ENCODE measurements at places on chromosomes 5 and 9.
A peak's percentile ranks its signal among the peaks of the same experiment; 100 is the strongest.

DNA sequence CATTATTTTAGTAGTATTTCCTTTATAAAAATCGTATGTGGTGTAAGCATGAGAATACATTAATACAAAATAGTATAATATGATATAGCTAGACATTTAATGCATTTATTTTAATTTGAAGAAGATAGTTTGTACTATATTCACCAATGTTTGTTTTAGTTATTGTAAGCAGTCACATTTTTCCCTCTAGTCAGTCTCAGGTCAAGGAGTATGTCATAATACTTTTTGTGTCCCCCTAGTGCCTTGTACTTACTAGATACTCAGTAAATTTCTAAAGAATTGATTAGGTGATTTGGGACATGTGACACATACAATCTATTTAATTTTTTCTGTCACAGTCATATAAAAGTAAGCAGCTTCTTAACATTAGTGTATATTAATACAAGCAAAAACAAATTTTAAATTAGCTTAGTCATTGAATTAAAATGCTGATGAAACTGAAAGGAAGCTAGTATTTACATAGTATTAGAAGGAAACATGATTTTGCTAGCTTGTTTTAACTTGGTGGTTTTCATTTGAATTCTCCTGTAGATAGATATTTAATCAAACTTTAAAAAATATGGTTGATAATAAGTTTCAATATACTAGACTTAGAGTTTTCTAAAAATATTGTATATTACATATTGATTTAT lies 242.2 kb downstream of the FER start:
- DNase-seq = no peak

GRCh38 chr9:70533492-70533891 lies 119.0 kb upstream of the KLF9 start:
- no peak for DNase-seq

GRCh38 chr9:14618836-14619420 lies 74.3 kb downstream of the ZDHHC21 start:
- no peak for DNase-seq

GRCh38 chr5:80010754-80011392 lies 19.8 kb upstream of the MTX3 start:
- DNase-seq = no peak

- no peak for DNase-seq
These were observed 243.8 kb downstream of the KDM4C start for GRCh38 chr9:7001571-7001970.

DNA sequence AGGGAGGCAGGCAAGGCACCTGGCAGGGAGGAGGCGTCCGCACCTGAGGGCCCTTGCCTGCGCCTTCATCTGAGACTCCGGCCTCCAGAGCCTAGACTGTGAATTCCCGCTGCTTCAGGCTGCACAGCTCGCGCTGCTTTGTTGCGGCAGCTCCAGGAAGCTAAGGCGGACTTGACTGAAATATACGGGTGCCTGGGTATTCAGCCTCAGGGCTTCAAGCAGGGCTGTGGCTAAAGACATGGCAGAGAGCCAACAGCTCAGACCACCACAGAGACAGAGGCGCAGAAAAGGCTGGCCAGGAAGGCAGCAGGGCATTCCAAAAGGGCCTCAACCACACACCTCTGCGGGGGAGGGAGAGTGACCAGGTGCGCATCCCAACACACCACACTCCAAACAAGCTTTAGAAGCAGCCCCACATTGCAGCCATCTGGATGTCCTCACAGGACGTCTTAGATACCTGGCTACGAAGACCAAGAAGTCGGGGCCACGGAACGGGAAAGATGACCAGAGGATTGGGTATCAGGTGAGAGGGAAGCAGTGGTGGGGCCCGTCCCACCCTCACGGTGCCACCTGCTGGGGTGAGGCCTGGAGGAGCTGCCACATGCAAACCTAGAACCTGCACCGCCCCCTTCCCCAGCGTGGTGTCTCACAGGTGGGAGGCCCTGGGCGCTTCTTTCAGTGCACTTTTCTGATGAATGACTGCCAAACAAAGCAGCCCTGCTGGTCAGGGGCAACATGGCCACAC lies 1.7 kb upstream of the DPH7 start:
- no peak for DNase-seq

DNA sequence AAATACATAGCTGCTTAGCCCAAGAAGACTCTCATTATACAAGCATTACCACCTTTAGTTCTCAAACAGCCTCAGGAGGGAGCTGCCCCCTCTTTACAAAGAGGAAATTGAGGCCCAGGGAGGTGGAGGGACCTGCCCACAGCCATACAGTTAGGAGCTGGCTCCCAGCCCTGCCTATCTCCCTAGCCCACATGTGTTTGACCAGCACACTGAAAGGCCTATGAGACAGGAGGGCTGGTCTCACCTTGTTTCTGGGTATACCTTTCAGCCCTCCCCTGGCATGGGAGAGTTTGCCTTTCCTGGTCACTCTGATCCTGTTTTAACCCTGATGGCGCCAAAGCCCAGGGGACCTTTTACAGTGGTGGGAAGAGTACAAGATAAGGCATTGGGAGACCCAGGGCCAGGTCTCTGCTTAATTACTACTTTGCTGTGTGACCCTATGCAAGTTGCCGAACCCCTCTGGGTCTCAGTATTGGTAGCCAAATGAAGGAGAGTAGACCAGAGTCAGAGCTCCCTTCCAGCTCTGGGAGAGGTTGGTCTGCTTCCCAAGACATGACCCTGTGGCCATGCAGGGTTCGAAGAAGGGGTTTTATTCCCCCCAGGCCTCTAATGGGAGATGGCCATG lies 60.9 kb upstream of the RPL26L1 start:
- no peak for DNase-seq

GRCh38 chr9:97772145-97772544 lies 75.0 kb upstream of the XPA start:
- no peak for DNase-seq

GRCh38 chr5:1017691-1018455 lies 9.3 kb downstream of the NKD2 start:
- DNase-seq = no peak

DNA sequence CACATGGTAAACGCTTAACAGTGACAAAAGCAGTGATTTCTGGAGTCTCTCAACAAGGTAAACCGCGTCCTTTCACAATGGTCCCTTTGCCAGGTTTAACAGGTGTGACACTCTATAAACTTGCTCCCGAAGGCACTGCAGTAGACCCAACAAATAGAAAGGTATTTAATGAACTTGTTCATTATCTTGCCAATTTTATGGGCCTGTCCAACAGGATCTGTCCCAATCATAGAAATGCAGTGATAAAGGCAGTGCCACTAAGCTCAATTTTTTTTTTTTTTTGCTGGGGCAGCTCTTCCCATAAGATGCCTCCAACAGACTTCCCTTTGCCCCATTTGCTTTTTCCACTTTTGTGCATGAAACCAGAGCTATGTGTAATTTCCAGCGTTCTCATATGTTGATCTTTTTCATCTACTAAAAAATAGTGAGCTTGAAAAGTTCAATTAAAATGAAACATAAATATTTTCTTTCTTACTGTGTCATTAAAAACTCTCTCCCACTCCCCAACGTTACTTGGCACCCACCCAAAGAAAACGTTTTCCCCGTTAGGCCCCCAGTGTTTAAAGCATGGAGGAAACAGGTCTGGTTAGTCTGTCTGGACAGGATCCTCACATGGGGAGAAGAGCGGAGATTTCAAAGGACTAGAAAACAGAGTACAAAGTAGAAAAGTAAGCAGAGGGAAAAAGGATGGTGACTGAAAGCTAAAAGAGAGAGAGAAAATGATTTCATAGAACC lies 80.9 kb upstream of the SPATA31D4 start:
- no peak for DNase-seq

DNA sequence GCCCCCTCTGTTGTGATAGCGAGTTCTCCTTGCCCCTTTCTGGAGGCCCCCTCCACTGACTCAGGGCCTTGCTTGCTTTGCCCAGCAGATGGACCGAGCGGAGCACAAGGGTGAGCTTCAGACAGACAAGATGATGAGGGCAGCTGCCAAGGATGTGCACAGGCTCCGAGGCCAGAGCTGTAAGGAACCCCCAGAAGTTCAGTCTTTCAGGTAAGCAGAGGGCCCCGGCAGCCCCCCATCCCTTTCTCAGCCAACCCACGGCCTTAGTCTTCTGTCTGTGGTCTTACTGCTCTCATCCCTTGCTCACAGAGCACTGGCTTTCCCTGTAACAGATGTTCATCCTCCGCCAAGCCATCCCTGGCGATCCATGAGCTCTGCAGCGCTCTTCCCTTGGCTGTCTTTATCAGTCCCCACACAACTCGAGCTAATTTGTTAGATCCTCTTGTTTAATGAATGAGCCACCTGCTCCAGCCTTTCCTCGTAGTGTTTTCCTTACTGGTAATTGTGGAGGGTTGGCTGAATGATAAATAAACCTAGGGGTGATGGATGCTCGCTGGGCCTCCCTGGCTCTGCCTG lies 18.4 kb upstream of the RARS1 start:
- no peak for DNase-seq

- no peak for DNase-seq
These were observed 68.0 kb upstream of the CTSL start for GRCh38 chr9:87657893-87658292.

- DNase-seq = peak; percentile 80
These were observed 242.3 kb upstream of the PTGER4 start for GRCh38 chr5:40437452-40437861.

- DNase-seq = no peak
These were observed 26.9 kb downstream of the ZNF484 start for GRCh38 chr9:92850898-92851297.

DNA sequence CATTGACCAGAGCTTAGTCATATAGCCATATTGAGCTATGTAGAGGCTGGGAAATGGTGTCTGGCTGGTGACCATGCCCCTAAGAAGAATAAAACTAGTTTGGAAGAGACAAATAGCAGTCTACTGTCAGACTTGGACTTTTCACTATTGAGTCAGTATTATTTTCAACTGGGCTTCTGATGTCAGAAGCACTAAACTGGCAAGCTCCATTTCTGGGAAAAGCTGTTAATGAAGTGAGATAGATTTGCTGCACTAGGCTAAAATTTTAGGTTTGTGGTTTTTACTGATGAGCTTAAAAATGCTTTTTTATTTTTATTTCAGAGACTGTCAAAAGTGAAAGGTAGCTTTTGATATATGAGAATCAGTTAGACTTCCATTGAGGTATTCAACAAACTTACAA lies 220.2 kb downstream of the RAB3C start:
- DNase-seq = no peak

GRCh38 chr9:113645227-113645977 lies 181.9 kb downstream of the RGS3 start:
- no peak for DNase-seq

- no peak for DNase-seq
These were observed 108.2 kb upstream of the MPDZ start for GRCh38 chr9:13387734-13388067.

GRCh38 chr9:113711251-113711650 lies 164.9 kb upstream of the ZNF618 start:
- no peak for DNase-seq

DNA sequence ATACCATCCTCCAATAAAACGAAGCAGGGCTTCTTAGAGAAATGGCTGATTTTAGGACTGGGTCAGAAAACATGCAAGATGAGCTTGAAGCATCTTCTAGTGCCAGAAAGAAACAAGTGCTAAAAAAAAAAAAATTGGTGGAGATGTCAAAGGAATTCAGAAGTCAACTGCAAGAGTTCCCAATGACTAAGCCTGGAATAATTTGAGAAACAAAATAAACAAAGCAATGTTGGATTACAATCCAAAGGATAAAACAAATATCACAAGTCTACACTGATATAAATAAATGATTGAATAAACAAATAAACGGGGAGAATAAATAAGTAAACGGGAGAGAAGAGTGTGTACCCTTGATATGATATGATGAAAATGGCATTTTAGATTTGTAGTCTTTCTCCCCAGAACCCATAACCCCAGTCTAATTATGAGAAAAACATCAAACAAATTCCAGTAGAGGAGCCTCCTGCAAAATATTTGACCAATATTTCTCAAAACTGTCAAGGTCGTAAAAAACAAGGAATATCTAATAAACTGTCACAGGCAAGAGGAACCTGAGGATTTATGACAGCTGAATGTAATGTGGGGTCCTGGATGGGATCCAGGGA lies 63.5 kb upstream of the CCL21 start:
- DNase-seq = no peak

GRCh38 chr5:173831196-173831914 lies 56.8 kb upstream of the CPEB4 start:
- DNase-seq = no peak

- no peak for DNase-seq
These were observed 19.5 kb upstream of the RAB14 start for GRCh38 chr9:121220996-121221663.

DNA sequence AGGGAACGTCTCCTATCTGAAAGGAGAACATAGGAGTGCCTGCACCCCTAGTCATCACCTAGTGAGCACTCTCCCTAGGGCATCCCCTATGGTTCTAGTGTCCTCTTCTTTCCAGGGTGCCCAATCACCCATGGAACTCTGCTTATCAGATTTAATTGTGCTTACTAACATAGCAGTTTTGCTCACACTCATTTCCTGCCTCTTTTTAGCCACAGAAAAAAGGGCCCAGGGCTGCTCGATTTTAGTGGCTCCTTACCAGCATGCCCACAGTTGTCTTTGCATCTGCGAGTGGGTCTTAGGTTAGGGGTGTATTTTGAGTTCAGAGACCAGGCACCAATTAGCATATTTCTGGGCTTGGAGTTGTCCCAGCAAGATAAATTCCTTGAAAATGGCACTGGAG lies 1110.2 kb downstream of the TAF11L14 start:
- no peak for DNase-seq

DNA sequence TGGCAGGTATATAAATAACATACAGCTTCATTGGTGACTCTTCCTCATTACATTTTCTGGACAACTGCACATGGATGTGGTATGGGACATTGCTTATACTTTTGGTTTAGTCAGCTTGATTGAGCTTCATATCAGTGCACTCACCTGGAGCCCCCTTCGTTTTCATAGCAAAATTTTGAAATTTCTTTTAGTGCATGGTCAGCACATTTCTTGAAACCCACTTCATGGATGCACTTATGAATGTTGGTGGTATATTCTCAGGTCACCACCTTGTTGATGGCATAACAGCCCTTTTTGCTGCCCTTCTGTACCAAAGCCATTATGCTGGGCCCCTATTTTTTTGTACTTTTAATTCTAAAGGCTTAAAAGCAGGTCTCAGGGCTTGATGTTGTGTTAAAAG lies 16.7 kb upstream of the LRRC70 start:
- DNase-seq = no peak

DNA sequence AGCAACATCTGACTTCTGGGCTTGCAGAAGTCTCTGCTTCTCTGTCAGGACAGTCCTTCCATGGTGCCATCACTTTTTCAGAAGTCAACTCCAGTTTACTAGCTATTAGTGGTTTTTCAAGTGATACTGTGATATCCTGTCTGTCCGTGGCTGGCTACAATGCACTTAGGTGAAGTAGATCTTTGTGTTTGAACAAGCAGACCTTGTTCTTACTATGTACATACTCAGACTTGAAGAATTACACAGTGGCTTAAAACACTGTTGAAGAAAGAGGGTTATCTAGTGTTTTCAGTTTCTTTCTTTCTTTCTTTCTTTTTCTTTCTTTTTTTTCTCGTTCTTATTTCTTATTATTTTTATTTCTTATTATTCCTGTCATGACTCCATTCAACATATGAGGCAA lies 228.7 kb downstream of the NTRK2 start:
- no peak for DNase-seq

- no peak for DNase-seq
These were observed 14.4 kb upstream of the PAIP1 start for GRCh38 chr5:43571237-43571636.
